A549 treated with AZD2906 at 1 μM for 4 hours (cell line): ENCODE measurements at places on chromosomes 4 and X. TPM values are rescaled to one million over a fixed set of nuclear protein-coding genes. Genes with fewer than 3 reads are reported as not detected.

Gene TRIML2
- 30.7 to 47.1 TPM (median 37.1 TPM) in 5 replicates for total RNA-seq

Gene XKRX
- total RNA-seq: 0.73 to 0.94 TPM (median 0.91 TPM) in 5 replicates

Gene F8
- total RNA-seq: 3.6 to 4.6 TPM (median 4.1 TPM) in 5 replicates

Gene PLAC1
- 0.52 to 1.5 TPM (median 0.65 TPM) in 5 replicates for total RNA-seq

Gene TGIF2LX
- total RNA-seq: not detected in 5 replicates

Gene FHIP1A
- 0.08 to 0.27 TPM (median 0.14 TPM) in 5 replicates for total RNA-seq

Gene SAGE1
- 0.02 to 0.03 TPM (median 0.03 TPM) in 4 of 5 replicates, not detected in the other for total RNA-seq

Gene ADGRG4
- not detected in 5 replicates for total RNA-seq

Gene CYLC1
- not detected in 5 replicates for total RNA-seq

Gene PABPC1L2B
- total RNA-seq: 0.03 TPM in 1 of 5 replicates, not detected in the others

Gene PCYT1B
- 0.02 to 0.08 TPM (median 0.02 TPM) in 5 replicates for total RNA-seq

Gene SSX3
- total RNA-seq: not detected in 5 replicates

Gene CHRNA9
- 0.98 to 1.6 TPM (median 1.2 TPM) in 5 replicates for total RNA-seq

Gene CBR4
- total RNA-seq: 3.7 to 4.6 TPM (median 4.2 TPM) in 5 replicates

Gene SRPK3
- total RNA-seq: 0.03 to 0.11 TPM (median 0.06 TPM) in 3 of 5 replicates, not detected in the others

Gene PAGE2B
- total RNA-seq: not detected in 5 replicates

Gene GPRASP3
- 2.6 to 3.9 TPM (median 3.1 TPM) in 5 replicates for total RNA-seq

Gene PRRG1
- 4.3 to 6.8 TPM (median 5.5 TPM) in 5 replicates for total RNA-seq

Gene BRS3
- total RNA-seq: not detected in 5 replicates

Gene TRMT44
- 5.1 to 7.1 TPM (median 6.6 TPM) in 5 replicates for total RNA-seq

Gene SPANXN3
- total RNA-seq: not detected in 5 replicates

Gene TBX22
- not detected in 5 replicates for total RNA-seq
